ENCODE measurements at places on chromosomes 2 and 18. TPM values are rescaled to one million over a fixed set of nuclear protein-coding genes. Genes with fewer than 3 reads are reported as not detected.

SERPINB13 gene
- 0.41 TPM for total RNA-seq

TUBB6 gene
- 33.0 TPM for total RNA-seq

CROCC2 gene
- not detected for total RNA-seq

TUBA3D gene
- total RNA-seq: not detected

GRCh38 chr2:68237404-68237803 is 14.9 kb downstream of the PPP3R1 start:
- no peak for DNase-seq

DNA sequence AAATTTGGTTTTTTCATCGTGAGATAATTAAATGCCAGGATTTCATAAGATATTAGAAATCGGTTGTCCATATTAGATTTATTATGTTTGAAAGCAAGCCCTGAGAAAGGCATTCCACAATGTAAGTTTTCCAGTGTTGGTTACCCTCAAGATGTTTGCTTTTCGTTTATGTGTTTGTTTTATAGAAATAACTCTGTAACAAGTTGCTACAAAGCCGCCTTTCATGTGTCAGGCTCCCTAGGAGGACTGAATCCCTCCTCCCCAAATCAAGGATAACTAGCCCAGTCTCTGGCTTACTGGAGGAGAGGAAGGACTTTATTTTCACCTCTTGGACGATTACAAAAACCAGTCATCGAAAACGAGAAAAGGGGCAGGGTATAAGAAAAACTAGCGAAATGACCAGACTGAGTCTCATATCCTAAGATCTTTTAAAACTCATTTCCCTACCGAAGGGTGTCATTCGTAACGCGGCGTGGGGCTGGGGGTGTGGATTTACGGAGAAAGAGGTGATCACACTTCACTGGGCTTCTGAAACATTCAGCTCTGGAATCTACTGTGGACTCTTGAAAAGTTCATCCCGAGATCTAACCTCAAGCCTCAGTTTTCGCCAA is 1.0 kb upstream of the PEX13 start:
- DNase-seq: no peak

DNA sequence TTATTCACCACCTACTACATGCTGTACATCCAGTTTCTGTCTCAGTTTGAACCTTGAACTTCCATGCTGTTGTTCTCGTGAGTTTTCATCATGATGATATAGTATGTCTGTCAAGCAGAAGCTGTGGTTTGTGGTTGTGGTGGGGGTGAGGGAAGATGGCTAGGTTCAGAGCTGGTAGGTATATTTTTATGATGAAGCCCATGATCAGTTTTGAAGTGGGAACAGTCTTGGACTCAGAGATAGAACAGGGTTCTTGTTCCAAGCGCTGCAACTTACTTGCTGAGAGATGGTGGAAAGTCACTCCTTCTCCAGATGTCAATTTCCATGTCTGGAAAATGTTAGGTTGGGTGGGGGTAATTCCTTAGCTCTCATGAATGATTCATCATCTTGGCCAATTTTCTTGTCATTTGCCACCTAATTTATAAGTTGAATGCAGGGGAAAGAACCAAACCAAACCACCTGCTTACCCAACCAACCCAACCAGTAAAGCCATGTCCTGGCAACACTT is 21.6 kb downstream of the PMAIP1 start:
- no peak for DNase-seq

DNA sequence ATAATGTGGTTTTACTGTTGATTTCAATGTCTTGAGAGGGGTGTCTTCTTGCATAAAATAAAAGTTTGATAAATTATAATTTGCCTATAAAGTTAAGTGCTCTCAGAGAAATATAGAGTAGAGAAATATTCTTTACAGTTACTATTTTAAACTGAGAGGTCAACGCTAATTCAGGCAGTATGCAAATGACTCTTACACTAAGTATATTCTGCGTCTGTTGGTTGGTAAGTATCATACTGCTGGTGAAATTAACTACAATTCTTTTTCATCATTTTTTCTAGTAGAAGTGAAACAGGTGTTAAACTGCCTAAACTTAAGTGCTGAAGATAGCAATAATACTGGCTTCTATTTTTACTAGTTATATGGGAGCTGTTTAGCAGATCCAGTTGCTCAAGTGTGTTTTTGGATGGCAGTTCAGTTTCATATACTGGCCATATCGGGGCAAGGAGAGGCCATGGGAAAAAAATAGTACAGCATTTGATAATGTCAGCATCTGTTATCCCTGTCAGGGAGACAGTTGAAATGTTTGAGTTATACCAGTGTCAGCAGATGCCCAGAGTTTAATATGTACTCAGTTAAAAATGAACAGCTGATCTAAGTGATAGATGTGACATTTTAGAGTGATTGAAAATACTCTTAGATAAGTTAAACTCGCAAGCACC is 86.2 kb downstream of the MIB1 start:
- no peak for DNase-seq

All from frontal cortex (tissue), 4 donors.